Activated CD4-positive, alpha-beta T cell treated with anti-CD3 and anti-CD28 coated beads, Interleukin-2, amount 50 U/mL, for 1 hour (primary cell): ENCODE measurements at places on chromosomes 4 and X.

- DNase-seq, result no peak
These were observed 38.4 kb downstream of the GPRIN3 start for GRCh38 chr4:89269121-89269666.

DNA sequence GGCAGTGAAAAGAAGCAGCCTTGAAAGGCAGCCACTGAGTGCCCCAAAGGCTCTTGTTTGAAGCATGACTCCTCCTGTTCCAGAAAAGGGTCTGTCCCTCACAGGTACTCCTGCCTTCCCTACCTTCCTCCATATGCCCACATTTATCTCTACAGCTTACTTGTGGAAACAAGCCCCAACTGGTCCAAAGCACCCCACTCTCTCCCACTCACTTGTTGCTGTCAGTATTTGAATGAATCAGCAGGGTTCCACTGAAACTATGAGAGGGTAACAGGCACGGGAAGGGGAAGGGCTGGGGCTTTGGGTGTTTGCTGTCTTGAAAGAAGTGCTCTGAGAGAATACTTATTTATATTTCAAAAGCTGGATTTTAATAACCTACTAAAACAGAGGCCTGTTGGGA, 34.9 kb downstream of the GPR143 start:
- DNase-seq, result no peak

- peak; percentile 26 for DNase-seq
These were observed 763 bp downstream of the PYURF start for GRCh38 chr4:88522702-88523324.

GRCh38 chrX:1398431-1399340, 6.8 kb upstream of the SLC25A6 start:
- no peak for DNase-seq

DNA sequence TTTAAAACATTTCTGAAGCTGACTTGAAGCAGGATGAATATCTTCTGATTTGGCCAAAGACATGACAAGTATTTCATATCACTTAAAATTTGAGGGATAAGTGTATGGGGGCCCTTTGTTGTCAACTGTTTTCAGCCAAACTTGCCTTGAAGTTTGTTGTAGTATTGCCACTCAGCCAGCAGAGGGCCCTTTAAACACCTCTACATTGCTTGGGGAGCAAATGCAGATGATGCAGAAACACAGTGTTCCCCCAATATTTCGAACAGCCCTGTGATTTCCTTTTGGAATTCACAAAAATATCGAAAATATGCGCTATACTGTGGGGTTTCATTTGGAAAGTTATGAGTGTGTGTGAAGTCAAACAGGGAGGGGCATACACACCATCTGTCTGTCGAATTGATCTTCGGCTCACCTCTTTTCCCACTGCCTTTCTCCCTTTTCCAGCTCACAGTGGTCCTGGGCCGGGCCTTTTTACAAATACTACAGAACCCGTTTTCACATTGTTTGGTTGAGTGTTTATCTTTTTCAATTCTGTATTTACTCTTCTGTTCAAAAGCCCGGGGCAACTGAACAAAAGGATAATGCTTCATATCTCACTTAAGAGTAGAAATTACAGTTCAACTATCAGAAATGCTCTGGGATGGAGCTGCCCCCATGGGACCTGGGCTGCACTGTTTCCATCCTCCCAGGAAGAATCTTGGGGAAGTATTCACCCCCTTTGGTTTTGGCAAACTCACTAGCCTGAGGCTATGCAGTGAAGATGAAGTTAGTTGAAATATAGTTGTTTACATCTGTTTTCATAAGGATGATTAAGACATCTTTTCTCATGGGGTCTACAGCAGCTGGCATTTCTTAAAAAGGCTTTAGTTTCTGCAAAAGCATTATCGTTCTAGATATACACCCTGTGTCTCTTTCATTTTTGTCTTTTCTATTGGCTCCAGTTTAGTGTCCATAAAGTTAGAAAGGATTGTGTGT, 137.6 kb downstream of the EGF start:
- peak; percentile 46 for DNase-seq

GRCh38 chr4:142696334-142697122, 149.6 kb downstream of the INPP4B start:
- DNase-seq, result peak; percentile 9

DNA sequence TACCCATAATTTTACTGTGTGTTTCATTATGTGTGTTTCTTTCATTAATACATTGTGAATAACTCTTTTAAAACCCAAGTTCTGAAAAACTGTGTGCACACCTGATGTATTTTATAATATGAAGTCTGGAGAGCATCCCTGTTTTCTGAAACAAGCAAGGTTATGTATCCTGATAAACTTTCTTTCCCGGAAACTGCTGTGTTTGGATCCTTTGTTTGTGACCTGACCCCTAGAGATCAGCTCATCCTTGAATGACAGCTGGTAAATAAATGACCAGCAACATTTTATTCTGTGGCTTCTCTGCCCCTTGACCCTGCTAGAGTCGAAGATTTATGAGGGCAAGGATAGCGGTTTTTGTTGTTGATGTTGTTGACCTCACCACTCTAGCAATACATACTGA, 535.6 kb upstream of the ZFP42 start:
- no peak for DNase-seq

GRCh38 chr4:97656044-97656720, 487.1 kb downstream of the STPG2 start:
- DNase-seq, result no peak

DNA sequence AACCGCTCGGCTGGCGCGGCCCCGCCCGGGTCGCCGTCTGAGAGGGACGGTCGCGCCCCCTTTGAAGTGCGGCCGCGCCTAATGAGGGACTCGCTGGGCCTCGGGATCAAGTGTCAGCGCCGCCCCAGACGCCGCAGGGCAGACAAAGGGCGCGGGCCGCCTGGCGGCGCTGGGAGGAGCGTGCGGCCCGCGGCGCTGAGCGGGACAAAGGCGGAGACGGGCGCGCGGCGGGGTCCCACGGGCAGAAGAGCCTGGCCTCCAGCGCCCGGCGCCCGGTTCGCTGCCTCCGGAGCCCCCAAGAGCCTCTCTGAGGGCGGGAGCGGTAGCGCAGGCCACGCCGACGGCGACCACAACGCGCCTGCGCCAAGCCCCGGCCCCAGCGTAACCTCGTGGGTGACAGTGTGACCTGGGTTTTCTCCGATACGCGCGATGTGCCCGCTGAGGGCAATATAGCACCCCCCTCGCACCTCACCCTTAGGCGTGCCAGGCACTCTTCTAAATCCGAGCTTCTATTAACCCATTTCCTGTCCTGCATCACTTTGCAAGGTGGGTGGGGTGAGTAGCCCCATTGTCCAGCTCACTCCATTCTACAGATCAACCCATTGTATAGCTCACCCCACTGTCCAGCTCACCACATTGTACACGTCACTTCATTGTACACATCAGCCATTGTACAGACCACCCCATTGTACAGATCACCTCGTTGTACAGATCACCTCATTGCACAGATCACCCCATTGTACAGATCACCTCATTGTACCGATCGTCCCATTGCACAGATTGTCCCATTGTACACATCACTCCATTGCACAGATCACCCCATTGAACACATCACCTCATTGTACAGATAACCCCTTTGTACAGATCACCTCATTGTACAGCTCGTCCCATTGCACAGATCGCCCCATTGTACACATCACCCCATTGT, 33.7 kb upstream of the STX18 start:
- DNase-seq, result peak; percentile 52

GRCh38 chr4:48340276-48340964, 909 bp upstream of the SLAIN2 start:
- peak; percentile 1 for DNase-seq

- DNase-seq, result no peak
These were observed 268.1 kb upstream of the MAGEB2 start for GRCh38 chrX:29947225-29947624.

- no peak for DNase-seq
These were observed 41.0 kb downstream of the AMELX start for GRCh38 chrX:11334165-11334564.
